ENCODE measurements at places on chromosomes 2 and 18.

GRCh38 chr2:233152541-233152940 lies 92.4 kb downstream of the INPP5D start:
- no peak for DNase-seq

DNA sequence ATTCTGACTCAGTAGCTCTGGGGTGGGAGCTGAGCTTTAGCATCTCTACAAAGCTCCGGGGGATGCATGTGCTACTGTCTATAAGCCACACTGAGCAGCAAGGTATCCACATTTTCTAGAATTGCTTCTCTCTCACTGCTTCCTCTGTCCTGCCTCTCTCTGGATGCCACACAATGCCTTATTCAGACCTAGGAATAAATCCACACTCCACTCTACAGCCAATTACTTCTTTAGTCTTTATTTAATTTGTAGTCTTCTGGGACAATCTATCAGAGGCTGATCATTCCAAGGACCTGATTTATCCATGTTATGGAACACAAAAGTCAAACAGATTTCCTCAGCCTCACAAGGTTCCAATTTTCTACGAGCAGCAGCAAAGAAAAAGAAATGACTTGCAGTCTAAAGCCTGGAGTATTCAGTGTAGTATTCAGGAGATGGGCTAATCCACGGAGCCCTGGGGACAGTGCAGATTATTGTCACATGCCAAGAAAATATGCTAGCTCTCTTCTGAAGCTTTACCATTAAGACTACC lies 4.4 kb downstream of the BCL2 start:
- DNase-seq = no peak

- DNase-seq = no peak
Observed at GRCh38 chr18:41297740-41298139, 657.3 kb upstream of the PIK3C3 start.

GRCh38 chr2:4020153-4020552 lies 316.8 kb downstream of the DCDC2C start:
- no peak for DNase-seq

DNA sequence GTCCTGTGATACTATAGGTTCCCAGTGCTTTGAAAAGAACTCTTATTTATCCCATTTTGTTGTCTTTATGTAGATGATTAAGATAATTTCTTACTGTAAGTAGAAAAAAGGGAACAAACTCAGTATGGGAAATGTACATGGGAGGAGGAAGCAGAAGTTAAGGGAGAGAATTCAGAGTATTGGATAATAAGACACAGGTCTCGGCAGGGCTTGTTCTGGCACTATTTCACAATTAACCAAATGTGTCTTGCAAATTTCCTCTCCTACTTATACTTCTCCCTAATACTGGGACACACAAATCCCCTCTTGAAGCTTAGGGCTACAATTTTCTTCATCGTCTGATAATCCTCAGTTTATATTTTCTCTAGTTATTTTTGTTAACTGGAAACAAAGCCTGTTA lies 744.0 kb downstream of the ADCYAP1 start:
- DNase-seq = no peak

DNA sequence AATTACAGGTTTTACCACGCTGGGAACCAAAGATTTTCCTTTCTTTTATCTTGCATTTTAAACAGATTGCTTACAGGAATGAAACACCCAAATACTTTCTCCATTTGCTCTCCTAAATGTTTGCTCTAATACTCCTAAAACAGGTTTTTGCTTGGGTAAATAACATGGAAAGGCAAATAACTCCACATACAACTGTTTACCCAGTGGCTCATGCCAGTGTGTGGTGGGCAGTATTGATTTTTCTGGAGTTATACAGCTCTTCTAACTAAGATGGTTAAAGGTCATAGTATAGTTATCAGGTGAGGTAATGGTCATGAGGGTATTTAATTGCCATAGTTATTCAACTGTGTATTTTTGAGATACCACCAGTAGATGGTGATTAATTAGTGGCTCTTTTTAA lies 61.2 kb upstream of the RAB27B start:
- DNase-seq = no peak

DNA sequence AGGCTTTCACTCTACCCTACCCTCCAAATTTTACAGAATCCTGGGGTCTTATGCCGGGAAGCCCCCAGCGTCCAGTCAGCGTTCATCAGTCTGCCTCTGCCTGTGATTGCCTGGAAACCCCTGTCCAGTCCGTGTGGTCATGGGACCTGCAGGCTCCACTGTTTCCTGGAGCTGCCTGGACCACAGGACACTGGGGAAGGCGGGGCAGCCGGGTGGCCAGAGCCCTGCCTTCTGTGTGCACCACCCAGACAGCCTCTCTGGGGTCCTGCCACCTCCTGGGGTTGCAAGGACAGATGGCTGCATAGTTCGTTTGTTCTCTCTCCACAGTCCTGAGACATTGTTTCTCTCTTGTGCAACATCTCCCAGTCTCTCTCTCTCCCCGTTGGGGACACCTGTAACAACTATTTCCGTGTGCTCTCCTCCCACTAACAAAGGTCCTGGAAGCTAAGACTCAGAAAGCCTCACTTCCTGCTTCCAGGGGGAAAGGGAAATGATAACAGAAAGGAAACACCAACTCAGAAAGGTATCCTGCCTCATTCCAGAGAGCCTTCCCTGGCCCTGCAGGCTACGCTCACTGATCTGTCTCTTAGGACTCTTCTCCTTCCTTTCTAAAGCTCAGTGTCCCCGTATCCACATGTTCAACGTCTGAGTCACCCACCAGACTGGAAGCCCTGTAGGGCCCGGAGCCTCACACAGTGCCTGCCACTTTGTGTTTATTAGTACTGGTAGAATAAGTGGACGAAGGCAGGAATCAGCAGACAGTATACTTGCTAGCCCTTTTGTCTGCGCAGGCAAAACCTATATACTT lies 192.8 kb upstream of the RAB12 start:
- DNase-seq = no peak

Measured in mesenteric fat pad (tissue), 1 donor.